ENCODE measurements at places on chromosomes 16 and 17.
A peak's percentile ranks its signal among the peaks of the same experiment; 100 is the strongest.

GRCh38 chr17:66980896-66981295, 16.4 kb downstream of the CACNG4 start:
- DNase-seq: no peak

GRCh38 chr17:30239089-30239462, 3.6 kb upstream of the SLC6A4 start:
- DNase-seq: no peak

DNA sequence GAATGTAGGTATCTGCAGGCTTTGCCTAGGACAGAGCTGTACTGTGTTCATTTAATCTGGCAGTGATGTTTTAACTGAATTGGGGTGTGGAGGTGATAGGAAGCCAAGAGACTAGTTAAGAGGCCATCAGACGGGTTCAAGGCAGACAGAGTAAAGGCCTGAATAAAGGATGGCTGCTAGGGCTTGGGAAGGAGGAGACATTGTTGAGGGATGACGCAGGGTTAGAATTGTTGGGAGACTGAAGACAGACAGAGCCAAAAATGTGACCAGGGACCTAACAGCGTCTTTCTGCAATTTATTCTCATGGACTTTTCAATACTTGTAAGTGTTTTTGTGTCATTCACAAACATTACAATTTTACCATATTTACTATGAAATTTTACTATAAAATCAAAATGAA, 48.6 kb upstream of the MYH10 start:
- no peak for DNase-seq

GRCh38 chr16:8762254-8762653, 35.2 kb downstream of the TMEM186 start:
- DNase-seq: no peak

DNA sequence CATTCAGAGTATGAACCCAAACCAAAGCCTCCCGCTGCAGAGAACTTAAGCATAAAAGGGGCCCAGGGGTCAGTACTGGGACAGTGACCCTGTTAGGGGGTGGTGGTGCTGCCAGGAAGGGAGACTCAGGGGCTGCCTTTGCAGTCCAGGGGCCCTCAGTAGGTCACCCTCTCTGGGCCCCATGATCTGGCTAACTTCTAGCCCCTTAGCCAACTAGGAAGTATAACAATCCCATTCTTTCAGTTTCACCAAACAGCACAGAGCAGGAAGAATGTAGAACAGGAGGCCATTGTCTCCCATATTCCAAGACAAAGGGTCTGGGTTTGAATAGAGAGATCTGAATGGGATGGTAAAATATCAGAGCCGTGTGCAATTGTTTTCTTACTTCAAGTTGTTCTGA, 378.6 kb upstream of the C16orf82 start:
- no peak for DNase-seq

- no peak for DNase-seq
Observed at GRCh38 chr17:40243761-40244160, 24.7 kb downstream of the WIPF2 start.

DNA sequence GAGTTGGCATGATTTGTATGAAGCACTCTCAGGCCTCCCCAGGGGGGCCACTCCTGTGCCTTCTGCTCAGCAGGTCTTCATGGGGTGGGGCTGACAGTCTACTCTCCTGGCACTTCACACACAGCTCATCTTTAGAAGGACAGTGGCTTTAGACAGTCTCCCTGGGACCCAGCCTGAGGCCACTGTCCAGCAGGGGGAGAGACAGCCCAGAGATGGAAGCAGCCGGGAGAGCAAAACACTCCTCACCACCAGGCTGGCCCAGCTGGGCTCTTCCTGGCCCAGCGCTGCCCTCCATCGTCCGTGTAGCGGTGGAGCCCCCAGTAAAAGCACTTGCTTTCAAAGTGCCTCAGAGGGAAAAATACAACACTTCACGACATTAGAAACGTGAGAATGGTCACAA, 62.0 kb upstream of the CRHR1 start:
- no peak for DNase-seq

DNA sequence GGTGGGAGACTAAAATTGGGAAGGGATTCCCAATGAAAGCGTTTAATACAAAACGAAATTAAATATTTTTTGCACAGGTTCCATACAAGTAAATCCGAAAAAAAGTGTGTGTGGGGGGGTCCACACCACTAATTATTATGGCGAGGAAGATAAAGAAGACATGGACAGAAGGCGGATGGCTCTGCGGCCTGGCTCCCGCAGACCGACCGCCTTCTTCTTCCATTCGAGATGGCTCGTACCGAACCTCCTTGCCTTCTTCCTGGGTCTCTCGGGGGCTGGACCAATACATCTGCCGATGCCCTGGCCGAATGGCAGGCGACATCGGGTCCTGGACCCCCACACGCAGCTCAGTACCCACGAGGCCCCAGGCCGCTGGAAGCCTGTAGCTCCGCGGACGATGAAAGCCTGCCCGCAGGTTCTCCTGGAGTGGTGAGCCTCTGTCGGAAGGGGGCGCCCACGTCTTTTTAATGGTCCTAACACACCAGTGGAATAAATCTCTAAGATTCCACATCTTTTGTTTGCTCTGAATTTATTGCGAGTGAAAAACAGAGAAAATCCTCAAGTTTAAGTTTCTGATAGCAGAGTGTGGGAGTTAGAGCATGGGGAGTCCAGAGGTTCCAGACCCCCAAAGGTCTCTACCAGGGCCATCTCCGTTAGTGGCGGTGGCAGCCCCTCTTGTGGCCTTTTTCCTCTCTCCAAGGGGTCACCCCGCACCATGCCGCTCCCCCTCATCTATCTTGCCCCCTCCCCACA, 1.4 kb downstream of the PRAC2 start:
- peak; percentile 52 for DNase-seq

- DNase-seq: no peak
Observed at GRCh38 chr17:17256316-17256715, 19.3 kb upstream of the FLCN start.

DNA sequence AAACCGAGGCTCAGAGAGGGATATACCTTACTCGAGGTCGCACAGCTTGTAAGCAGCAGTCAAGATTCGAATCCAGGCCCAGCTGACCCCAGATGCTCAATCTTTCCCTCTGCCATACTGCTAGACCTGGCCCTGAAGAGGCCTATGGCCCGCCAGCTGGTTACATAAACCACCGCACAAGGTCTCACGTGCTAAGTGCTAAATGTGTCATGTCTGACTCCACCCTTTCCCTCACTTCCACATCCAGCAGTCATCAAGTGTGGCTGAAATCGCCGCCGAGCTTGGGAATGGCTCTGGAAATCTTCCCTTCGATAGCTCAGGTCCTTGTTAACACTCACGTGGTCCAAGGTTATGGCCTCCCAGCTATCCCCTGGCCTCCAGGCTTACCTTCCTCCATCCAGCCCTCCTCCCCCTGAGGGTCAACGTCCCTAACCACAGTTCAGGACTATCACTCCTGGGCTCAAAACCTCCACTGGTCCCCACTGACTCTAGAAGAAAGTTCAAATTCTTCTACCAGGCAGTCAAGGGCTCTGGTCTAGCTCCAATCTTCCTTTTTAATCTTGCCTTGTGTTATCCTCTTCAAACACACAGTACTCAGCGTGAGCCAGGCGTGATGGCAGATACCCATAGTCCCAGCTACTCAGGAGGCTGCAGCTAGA, 3.5 kb downstream of the ZBTB4 start:
- no peak for DNase-seq

GRCh38 chr16:89495121-89495520, 4.8 kb upstream of the ANKRD11 start:
- no peak for DNase-seq

DNA sequence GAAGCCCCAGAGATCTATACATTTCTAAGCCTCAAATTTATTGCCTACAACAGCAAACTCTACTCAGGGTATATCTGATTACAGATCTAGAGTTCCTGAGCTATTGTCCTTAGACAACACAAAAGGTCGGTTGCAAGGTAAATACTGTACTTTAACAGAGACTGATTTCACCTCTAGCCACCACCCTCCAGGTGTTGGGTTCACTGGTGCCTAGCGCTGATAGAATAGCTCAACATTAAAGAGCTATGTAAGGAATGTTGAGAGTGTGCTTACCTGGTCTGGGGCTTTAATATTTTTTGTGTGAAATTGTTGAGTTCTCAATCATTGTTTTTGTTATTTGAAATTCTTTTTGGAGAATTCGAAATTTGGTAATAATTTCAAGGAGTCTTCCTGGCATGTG, 277.0 kb upstream of the PSMD7 start:
- no peak for DNase-seq

DNA sequence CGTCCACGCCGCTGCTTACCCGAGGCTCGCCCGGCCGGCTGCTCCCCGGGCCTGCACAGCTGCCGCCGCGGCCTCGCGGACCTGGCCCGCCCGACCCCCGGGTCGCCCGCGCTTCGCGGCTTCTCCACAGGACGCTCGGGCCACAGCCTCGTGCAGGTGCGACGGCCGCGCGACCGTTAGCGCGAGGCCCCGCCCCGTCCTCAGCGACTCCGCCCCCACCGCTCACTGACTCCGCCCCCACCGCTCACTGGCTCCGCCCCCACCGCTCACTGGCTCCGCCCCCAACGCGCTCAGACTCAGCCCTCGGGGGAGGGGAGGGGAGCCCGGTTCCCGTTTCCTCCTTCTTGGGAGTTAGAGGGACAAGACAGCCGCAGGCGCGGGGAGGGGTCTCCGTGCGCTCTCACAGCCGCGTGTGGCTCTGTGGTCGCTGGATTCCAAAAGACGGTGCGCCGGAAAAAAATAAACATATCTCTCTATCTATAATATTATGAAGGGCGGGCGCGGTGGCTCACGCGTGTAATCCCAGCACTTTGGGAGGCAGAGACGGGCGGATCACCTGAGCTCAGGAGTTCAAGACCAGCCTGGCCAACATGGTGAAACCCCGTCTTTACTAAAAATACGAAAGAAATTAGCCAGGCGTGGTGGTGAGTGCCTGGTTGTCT, at the start of gene MEIOB:
TSS of gene MEIOB (minus strand) at position 191 of the 662 bp plus-strand sequence. CDS start 3,989 bp downstream, outside the sequence.
- no peak for DNase-seq

DNA sequence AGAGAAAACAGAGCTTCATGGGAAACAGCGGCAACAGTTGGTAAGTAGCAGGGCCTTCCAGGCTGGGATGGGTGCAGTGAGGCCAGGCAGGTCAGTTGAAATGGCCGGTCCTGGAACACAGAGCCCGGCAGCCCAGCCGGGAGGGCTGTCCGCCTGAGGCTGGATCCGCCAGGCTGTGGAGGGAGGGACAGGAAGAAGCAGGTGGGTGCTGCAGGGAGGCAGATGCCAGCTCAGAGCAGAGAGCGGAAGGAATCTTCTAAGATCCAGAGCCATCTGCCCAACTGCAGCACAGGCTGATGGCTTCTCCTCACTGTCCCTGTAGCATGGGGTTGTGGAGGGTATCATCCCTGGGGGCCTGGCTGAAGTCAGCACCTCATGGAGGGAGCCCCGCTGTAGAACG, 599 bp downstream of the RNF112 start:
- no peak for DNase-seq

DNA sequence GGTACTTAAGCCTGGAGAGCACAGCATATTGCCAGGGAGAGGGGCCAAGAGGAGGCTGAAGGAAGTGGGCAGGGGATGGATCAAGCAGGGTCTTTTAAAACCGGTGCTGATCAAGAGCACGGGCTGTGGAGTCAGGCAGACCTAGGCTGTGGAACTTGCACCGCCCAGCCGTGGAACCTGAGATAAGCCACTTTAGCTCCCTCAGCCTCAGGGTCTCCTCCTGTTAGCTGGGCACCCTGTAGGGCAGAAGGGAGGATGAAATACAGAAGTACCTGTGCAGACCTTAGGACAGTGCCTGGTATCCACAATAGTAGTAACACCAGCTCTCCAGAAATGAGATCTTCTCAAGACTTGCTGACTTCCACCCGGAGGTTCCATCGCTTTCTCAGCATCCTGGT, 9.3 kb downstream of the ODAD4 start:
- no peak for DNase-seq

GRCh38 chr17:78920528-78920927, 4.7 kb downstream of the TIMP2 start:
- no peak for DNase-seq

GRCh38 chr17:77379832-77380231, 239.1 kb downstream of the SEC14L1 start:
- no peak for DNase-seq

GRCh38 chr16:73725156-73725555, 571.5 kb upstream of the PSMD7 start:
- DNase-seq: no peak

DNA sequence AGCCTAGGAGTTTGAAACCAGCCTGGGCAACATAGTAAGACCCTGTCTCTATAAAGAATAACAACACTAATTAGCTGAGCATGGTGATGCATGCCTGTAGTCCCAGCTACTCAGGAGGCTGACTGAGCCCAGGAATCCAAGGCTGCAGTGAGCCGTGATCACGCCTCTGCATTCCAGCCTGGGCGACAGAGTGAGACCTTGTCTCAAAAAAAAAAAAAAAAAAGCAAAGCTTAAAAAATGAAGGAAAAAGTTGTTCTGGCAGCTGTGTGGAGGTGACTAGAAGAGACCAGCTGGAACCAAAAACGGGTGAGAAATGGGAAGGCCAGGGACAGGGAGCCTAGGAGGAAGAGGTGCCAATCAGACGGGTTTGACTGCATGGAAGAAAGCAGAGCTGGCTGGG, 4.2 kb downstream of the BCL7C start:
- DNase-seq: no peak

GRCh38 chr17:17824783-17825614, 11.8 kb downstream of the SREBF1 start:
- DNase-seq: no peak

GRCh38 chr16:22353191-22353919, 21.1 kb downstream of the CDR2 start:
- no peak for DNase-seq
